NCI-H774 (cell line): ENCODE measurements at places on chromosomes 6 and 20.

DNA sequence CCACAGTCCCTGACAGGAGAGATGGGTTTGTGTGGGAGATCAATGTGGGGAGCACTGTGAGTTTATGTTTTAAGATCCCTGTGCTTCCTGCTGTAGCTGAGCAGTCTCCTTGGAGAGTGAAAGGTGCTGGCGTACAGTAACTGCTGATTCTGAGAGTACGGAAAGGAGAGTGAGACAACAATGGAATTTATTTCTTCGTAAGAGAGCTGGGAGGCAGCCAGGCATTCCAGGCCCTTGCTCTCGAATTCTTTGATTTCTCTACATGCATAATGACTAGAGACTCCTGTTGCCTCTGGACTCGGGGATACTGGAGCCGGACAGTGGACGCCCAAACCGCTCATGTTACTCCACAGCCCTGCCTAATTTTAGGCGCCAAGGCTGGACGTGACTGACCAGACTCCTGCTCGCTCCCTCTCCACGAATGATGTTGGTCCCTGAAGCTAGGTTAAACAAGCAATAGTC is 131.0 kb upstream of the PHACTR1 start:
- DNase-seq, result no peak

DNA sequence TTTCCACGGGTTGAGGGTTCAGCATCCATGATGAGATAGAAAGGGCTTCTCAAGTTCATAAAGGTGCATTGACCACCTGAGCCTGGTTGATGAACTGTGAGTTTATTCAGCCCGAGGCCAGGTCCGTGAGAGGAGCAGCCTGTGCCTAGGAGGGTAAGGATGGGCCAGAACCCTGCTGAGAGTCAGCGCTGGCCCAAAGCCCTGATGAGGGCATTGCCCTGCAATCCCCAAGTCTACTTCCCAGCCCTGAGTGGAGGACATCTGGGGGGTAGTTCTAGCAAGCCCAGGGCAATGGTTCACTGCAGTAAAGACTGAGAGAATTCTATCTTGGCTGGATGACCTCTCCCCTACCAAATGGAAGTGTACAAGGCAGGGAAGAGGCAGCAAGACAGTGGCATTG is 123.3 kb upstream of the NXT1 start:
- DNase-seq, result no peak

- DNase-seq, result no peak
Measured at GRCh38 chr20:33789109-33789857, 21.9 kb upstream of the CHMP4B start.

GRCh38 chr20:6388671-6389197 is 265.9 kb upstream of the FERMT1 start:
- no peak for DNase-seq

GRCh38 chr20:46388937-46389336 is 17.5 kb downstream of the ELMO2 start:
- DNase-seq, result no peak

DNA sequence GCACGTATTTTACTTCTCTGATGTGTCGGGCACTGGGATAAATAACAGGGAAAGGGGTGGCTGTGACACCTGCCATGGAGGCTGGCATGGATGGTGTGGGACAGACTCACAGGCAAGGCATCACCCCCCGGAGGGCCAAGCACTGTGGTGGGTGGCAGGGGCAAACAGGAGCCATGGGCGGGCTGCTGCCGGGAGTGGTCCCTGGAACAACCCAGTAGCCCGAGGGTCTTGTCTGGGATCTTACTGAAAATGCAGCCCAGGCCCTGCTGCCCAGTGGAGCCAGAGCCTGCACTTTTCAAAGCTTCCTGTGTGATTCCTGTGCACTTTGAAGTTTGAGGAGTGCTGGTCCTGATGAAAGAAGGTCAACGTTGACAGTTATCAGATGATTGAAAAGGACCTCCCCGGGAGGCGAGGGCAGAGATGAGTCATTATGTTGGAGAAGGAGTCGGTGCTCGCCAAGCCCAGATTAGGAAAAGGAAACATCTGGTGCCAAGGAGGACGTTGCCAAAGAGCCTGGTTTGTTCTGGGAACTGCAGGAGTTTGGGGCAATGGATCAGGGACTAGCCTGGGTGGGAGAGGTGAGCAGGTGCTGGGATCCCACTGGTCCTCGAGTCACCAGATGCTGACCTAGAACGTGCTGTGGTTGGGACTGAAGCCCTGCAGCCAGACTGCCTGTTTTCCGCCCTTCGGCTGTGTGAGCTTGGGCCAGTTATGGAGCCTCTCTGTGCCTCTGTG is 130.0 kb upstream of the GGTLC1 start:
- no peak for DNase-seq

DNA sequence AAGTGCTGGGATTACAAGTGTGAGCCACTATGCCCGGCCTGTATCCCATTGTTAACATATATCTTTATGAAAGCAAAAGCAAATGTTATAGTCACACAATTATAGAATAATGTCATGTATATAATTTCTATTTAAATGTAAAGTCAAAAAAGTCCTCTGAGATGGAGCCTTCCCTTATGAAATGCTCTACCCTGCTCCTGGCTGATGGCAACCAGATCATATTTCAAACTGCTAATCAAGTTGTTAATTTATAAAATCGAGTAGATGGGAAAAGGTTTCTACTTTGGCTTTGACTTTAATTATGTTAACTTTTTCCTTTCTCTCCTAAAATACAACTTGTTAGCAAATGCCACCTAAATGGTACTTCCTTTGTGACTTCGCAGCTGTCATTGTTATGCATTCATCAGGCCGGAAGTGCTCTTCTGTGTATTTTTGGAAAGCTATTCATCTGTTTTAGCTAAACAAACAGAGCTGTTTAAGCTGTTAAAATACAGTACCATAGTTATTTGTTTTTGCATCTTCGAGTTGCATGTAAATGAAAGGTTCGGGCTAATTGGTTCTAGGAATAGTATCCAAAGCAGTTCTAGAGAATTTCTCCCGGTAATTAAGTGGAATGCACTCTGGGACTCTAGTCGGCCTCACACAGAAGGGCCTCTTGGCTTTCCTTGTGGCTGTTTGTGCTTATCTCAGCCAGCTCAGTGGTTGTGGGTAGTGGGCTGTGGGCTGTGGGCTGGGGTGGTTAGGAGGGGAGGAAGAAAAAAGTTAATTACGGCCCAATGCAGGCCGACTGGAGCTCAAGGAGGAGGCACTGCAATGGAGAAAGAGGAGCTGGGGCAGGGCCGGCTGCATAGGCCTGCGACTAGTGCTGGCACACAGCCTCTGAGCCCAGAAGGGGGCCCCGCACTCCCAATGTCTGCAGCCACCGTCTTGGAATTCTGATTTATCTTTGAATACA is 34.8 kb downstream of the SLC35D3 start:
- DNase-seq, result peak; percentile 89

DNA sequence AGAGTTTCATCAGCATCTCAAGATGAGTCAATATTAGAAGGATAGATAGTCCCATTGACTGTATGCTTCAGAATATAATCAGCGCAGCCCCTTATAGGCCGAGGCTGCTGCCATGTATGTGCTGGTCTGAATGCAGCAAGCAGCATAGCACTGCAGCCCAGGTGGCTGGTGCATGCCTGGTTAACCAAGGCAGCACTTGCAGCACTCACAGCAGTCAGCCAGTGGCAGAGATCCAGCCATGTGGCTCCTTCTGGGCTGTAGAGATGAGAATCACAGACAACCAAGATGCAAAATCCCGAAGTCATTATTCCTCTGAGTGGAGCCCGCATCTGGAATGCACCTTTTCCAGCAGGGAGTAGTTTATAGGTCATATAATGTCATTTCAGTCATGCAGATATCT is 251.9 kb downstream of the UST start:
- DNase-seq, result no peak

DNA sequence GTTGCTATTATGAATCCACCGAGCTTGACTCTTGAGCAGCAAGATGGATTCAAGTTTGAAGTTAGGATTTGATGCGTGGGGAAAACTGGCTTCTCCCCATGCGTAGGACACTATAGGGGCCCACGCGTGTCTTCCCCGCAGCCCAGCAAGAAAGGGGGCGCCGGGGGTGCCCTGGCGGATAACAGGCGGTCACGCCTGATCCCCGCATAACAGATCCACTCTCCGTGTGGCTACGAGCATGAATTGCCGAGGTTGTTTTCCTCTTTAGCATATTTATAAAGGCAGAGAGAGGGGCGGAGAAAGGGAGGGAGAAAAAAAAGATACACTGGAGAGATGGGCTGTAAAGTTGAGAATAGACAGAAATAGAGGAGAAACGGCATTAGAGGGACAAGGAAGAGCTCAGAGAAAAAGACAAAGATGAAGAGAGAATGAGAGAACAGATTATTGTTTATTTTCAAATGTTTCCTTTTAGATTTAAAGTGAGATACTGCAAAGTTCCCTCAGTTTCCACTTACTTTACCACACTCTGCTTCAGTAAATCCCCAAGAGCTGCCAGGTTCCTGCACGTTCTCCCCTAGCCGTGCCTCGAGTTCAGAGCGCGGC is 32.0 kb downstream of the TFAP2A start:
- no peak for DNase-seq

DNA sequence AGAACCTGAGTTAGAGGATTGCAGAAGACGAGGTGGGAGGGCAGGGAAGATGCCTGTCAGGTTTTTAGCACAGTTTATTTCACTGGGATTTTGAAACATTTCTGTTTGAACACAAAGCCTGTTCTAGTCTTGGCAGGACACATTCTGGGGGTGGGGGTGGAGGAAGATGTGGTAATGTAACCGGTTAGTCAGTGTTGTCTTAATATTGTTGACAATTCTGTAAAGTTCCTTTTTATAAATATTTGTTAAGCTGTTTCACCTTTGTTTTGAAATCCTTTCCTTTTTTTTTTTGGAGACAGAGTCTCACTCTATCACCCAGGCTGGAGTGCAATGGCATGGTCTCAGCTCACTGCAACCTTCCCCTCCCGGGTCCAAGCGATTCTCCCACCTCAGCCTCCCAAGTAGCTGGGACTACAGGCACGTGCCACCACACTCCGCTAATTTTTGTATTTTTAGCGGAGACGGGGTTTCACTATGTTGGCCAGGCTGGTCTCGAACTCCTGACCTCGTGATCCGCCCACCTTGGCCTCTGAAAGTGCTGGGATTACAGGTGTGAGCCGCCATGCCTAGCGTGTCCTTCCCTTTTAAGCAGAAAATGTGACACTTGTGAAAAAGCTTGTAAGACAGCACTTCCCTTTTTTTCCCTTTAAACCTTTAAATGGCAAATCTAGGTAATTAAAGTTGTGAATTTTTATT is 20.2 kb downstream of the SLC9A8 start:
- DNase-seq, result no peak

DNA sequence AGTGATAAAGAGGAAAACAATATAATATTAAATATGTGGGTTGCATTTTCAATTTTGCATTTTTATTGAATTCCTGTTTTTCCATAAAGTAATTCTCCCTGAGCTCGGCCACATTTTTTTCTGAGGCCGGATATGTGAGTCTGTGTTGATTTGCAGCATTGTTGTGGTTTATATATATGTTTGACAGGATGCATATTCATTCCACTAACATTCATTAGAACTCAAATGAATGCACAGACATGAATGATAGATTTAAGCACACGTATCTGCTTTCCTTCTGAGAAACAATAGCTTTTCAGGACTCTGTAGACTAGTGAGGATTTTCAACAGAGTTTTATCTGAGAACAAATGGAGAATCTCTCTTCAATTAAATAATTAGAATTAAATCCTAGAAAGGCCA is 10.6 kb upstream of the EXOC2 start:
- DNase-seq, result no peak

DNA sequence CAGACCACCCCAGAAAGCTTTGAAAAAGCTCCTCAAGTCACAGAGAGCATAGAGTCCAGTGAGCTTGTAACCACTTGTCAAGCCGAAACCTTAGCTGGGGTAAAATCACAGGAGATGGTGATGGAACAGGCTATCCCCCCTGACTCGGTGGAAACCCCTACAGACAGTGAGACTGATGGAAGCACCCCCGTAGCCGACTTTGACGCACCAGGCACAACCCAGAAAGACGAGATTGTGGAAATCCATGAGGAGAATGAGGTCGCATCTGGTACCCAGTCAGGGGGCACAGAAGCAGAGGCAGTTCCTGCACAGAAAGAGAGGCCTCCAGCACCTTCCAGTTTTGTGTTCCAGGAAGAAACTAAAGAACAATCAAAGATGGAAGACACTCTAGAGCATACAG is 39.6 kb downstream of the ZBTB2 start:
- no peak for DNase-seq

DNA sequence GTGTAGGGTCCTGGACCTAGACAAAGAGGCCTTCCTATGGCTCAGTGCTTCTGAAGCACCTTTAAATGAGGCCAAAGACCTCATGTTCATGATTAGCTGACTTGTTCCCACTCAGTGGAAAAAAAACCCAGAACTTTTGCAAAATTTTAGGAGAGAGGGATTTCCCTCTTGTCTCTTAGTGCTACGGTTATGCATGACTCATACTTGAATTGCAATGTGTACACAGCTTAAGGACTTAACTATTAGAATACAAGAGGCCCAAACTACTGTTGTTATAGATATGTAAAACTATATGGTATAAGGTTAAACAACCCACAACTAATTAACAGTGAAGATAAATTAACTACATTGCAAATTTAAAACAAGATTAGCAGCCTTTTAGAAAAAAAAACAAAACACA is 32.3 kb upstream of the HLA-A start:
- DNase-seq, result no peak

DNA sequence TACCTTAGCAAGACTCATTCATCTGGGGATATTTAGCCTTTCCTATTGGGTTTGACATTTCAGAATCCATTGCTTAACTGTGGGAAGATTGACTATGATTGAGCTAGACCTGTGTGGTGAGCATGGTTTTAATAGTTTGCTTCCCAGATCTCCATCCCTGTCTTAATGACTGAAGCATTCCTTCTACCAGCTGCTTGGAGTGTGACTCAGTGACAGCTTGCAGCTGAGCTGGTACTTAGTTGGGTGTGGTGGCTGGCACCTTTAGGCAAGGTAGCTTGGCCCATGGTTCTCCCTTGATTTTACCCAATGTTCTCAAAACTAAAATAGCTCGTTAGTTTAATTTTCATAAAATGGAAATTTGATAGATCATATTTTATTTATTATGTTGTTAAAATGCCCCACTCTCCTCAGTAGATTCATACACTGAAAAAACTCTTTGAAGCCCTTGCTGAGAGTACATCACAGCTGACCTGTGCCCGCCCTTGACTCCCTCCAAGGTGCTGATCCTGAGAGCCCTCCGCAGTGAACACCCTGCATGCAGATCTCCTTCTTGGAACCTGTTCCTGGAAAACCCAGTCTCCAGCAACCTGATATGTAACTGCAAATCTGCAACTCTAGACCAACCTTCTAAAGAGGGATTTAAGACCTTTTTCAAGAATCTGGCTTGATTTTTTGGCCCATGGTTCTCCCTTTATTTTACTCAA is 19.1 kb downstream of the DOK5 start:
- DNase-seq, result no peak

GRCh38 chr6:99882128-99882702 is 111.8 kb downstream of the MCHR2 start:
- no peak for DNase-seq

- no peak for DNase-seq
Measured at GRCh38 chr20:63807654-63808053, 23.4 kb downstream of the ZBTB46 start.
